Subcutaneous preadipocyte (primary cell): ENCODE measurements at places on chromosomes 3 and 15. TPM values are rescaled to one million over a fixed set of nuclear protein-coding genes. Genes with fewer than 3 reads are reported as not detected.

Gene MEF2A
- total RNA-seq, result 21.3 and 31.1 TPM in 2 replicates

Gene DUOX1
- total RNA-seq, result under 0.01 TPM in 1 of 2 replicates, not detected in the other

Gene MYEF2
- 0.37 and 0.78 TPM in 2 replicates for total RNA-seq

Gene DUOX2
- total RNA-seq, result not detected in 2 replicates

Gene PROK2
- total RNA-seq, result not detected in 2 replicates
